GM12865 (cell line): ENCODE measurements at places on chromosomes 5 and 9.

DNA sequence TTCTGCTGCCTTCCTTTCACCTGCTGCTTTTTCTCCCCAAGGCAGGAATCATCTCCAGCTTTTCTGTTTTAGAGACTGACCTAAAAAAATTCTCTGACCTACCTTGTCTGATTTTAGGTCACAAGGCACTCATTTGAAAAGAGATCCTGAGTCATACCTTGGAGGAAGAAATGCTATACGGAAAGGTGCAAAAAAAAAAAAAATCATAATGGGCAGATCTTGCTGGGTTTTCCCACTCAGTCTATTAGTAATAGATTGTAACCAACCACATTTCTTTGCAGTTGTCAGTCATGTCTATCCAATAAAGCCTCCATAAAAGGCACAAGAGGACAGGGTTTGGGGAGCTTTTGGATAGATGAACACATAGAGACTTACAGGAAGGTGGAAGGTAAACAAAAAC is 70.0 kb downstream of the MTREX start:
- DNase-seq: no peak

DNA sequence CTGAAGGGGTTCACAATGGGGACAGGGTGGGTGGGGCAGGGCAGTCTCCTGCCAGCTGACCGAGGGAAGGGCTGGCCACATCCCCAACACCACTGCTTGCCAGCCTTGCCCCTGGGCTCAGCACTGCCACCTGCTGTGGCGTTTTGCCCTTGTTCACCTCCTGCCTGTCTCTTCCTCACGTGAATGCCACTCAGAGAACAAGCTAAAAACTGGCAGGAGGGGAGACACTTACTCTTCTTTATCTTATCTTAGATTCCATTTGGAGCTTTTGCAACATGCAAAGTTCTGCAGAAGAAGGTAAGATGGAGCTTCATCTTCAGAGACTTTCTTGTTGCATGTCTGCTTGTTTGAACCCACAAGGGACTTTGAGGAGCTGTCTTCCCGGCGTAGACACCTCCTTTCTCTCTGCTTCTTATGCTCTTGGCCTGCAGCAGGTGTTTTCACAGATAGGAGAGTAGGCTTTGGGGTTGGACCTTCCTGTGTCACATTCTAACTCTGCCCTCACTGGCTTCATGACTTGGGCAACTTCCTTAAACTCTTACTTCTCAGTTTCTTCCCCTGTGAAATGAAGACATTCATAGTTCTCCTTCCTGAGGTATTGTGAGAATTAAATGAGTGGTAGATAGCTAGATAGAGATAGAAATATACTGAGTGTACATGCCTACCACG is 4.1 kb downstream of the LRSAM1 start:
- peak; percentile 30 for DNase-seq

DNA sequence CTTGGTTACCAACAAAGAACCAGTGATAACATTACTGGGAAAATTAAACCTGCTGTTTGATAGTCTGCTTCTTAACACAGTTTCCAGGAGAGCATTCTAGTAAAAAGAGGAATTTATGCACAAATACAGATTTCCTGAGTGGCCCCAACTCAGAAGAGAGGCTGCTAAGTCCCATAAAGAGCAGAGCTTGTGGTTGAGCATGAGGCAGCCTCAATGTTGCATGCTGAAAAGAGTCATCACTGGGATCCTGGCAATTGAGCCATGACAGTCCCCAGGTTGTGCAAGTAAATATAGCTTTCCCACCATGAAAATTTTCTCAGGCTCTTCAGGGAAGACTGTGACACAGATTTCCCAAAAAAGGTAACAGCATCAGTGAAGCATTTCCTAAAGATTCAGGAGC is 47.5 kb upstream of the ADRB2 start:
- DNase-seq: no peak

GRCh38 chr5:56375011-56375410 is 141.9 kb upstream of the ANKRD55 start:
- DNase-seq: no peak

GRCh38 chr9:69211424-69212036 is 37.5 kb downstream of the TJP2 start:
- DNase-seq: no peak

- no peak for DNase-seq
Measured at GRCh38 chr5:97554977-97555643, 372.1 kb upstream of the RIOK2 start.

- DNase-seq: no peak
Measured at GRCh38 chr5:14728459-14728938, 64.0 kb downstream of the OTULIN start.

GRCh38 chr9:28092981-28093936 is 520.0 kb upstream of the C9orf72 start:
- no peak for DNase-seq

DNA sequence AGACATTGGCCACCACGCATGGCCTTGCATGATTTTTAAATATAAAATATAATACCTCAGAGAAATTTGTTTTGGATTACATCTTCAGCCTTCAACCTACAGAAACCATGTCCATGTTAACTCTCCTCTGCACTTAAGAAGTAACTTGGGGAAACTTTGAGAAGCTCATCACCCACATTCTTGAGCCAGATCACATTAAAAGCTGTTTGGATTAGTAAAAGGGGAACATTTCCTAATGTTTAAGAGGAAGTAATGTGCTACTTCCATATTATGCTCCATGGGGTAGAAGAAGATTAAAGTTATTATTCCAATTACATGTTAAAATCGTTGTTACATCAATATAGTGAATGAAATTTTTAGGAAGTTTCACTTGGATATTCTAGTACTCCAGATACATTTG is 10.4 kb upstream of the CEP120 start:
- no peak for DNase-seq

DNA sequence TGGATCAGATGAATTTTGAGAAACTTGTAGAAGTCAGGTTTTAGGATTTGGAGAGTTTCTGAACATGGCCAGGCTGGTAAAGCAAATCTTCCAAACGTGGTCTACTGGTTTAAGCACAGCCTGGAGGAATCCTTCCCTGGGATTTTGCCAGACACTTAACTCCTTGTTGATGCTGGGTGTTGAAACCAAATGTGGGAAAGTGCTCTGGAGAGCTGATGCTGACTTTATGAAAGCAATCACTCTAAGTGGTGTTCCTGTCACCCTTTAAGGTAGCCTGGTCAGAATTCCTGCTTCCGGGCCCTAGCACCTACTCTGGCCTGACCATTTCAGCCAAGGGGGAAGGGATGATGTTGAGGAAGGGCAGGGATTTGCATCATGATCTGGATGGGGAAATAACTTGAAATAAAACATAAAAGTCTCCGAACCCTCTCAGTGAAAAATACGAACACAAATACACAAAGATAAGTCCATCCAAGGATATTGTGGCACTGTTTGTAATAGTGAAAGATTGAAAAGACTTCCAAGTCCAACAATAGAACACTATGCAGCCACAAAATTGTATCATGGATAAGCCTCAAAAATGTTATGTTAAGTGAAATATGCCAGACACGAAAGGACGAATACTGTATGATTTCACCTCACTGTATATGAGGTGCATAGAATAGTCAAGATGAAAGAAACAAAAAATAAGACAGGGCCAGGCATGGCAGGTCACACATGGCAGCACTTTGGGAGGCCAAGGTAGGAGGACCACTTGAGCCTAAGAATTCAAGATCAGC is 57.7 kb downstream of the PDE6A start:
- no peak for DNase-seq

GRCh38 chr5:59268756-59269415 is 624.6 kb downstream of the PDE4D start:
- DNase-seq: no peak

DNA sequence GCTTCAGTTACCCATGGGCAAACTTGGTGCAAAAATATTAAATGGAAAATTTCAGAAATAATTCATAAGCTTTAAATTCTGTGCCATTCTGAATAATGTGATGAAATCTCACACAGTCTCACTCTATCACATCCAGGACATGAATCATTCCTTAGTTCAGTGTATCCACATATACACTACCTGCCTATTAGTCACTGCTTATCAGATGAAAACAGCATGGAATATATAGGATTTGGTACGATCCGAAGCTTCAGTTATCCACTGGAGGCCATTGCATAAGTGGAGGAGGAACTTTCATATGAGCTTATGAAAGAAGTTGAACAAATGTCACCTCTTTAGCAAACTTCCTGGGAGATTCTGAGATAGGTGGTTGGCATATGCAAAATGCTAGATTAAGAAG is 64.2 kb downstream of the GAPVD1 start:
- no peak for DNase-seq

DNA sequence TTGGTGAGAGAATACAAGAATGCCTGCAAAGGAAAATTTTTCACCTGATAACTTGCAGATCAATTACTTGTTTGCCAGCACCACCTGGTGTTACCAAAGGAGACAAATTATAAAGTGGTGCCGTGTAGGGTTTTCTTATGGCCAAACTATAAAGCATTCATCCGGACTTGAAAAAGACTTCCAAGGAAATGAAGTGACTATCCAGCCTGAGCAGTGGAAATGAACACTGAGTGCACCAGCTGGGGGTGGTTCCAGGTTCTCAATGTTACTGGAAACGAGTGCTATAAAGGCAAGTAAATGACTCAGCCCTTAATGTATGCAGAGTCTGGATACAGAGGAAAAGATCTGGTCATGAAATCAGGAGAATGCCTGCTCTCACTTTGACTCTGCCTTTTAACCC is 113.1 kb downstream of the DNAH5 start:
- DNase-seq: no peak

GRCh38 chr9:20636888-20637440 is 14.7 kb upstream of the MLLT3 start:
- no peak for DNase-seq

DNA sequence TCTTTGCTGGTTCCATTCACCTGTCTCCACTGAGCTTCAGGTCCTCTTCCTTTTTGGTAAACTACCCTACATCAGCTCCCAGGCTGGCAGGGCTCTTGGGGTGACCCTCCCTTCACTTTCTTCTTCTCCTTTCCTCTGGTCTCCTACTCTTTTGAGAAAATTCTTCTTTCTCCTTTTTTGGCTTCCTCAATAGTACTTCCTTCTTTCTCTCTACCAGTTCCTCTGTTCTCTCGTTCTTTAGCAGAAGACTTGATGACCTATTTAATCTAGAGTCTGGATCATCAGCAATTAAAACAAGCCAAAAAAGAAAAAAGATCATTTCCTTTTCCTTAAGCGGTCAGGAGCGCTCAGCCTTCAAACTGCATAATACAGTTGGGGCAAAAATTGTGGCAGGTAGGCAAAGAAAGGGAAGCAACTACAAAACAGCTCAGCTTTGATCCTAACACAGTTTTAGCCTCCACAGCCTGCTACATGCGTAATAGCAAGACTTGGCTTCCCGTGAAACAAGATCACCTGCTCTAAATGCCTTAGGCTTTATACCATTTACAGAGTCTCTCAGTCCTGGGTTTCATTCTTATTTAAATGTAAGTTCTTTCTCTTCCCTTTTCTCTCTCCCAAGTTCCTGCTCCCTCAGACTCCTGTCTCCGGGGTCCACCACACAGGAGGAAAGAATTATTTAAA is 14.0 kb upstream of the GSN start:
- DNase-seq: no peak

DNA sequence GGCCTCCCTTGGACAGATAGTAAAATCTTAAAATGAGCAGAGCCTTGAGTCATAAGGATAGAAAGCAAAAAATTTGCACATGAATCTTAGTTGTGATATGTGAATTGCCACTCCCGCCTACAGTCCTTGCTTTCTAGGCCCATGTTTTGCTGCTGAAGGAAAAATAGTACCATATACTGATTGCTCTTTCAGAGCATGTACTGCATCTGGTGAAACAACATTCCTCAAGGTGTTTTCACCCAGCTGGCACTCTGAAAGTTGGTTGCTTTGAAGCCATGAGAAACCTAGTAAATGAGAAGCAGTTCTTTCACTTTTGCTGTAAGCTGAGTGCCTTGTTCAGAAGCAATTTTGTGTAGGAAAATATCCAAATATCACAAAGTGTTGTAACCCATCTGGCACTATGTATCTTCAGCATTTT is 10.3 kb downstream of the CDC37L1 start:
- DNase-seq: peak; percentile 65

DNA sequence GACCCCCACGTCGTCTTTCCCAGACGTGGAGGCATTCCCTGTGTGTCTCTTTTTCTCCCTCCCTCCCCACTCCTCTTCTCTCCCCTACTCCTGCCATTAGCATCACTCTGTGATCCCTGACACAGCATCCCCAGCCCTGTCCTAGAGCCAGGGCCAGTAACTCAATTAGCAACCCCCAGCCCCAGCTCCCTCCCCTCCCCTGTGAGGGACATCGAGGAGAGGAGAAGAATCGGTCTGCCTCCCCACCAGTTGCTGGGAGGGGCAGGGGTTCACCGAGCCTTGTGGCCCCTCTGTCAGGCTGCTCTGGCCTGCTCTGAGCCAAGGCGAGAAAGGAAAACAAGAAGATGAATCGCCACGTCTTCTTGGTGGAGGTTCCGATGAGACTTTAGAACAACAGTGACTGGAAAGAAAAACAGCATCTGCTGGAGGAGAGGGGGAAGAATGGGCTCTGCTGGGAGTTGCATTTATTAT is 123.1 kb downstream of the PAPPA start:
- no peak for DNase-seq

- DNase-seq: peak; percentile 10
Measured at GRCh38 chr9:33197279-33198152, 30.4 kb upstream of the B4GALT1 start.

DNA sequence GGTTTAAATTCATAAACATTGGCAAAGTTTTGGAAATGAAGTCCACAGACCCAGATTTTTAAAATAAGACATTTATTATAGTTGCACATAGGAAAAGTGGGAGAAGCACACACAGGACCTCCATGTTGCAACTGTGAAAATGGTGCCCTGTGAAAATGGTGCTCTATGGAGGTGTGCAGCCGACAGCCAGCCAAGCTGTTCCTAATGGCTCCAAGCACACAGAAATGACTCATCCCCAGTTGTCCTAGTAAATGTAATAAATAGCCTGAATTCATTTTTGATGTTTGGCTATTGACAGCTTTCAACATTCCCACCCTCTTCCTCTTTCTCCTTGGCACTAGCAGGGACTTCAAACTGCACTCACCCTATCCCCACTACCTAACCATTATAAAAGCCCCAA is 590.9 kb downstream of the CAAP1 start:
- no peak for DNase-seq

GRCh38 chr9:82720515-82720914 is 342.4 kb downstream of the RASEF start:
- no peak for DNase-seq

- DNase-seq: no peak
Measured at GRCh38 chr5:169131616-169132301, 169.2 kb downstream of the SLIT3 start.

DNA sequence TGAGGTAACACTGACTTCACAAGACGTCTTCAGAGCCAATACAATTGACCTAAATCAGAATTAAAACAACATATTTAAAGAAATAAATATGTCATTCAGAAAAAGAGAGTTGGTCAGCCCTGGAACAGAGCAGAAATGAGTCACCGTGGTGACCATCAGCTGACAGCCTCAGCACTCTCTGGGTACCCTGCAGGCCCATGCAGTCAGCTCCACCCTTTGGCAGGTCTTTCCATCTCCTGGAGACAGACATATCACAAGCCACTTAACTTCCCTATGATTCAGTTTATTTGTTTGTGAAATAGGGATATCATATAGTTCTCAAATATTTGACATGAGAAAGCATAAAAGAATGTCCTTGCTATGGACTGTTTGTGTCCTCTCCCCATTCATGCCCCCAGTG is 151.6 kb upstream of the MEF2C start:
- peak; percentile 25 for DNase-seq

- DNase-seq: no peak
Measured at GRCh38 chr5:159913501-159913900, 2.8 kb upstream of the ADRA1B start.
